Activated CD4-positive, CD25-positive, alpha-beta regulatory T cell treated with anti-CD3 and anti-CD28 coated beads, Interleukin-2, amount 50 U/mL, for 72 hours (primary cell): ENCODE measurements at places on chromosomes 5 and 9.

GRCh38 chr9:120877276-120878034, 467 bp upstream of the PHF19 start:
- DNase-seq, result peak; percentile 75

GRCh38 chr5:140038373-140038957, 4.6 kb downstream of the NRG2 start:
- no peak for DNase-seq

DNA sequence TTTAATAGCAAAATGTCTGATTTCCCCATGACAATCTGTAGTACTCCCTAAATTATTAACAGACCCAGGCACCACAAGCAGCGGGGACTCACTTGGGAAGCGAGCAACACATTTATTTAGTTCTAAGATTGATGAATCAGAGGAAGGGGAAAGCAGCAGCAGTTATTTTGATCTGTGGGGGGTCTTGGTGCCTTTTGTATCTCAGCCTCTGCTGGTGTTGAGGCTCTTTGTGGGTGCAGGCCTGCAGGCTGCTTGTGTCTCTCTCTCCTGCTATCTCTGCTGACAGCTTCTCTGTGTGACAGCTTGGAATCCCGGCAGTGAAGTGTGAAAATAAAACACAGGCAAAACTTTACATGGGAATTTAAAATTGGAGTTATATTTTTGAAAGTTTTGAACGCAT, 878.2 kb upstream of the DMAC1 start:
- no peak for DNase-seq

DNA sequence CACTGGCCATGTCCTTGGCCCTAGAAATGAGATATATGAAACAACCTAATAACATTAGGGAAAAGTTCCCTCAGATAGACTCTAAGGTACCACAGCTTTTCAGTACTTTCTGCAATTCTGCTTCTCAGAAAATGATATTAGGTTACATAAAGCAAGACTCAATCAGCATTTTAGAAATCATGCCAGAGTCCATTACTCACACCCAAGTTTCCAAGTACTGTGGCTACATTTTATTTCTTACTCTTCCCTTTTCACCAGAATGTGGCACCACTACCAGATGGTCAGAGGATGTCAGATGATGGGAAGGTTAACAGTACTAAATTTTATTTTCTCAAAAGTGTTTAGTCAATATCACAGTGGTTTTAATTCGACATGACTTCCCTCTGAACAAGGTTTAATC, 217.2 kb downstream of the MLLT3 start:
- DNase-seq, result no peak

DNA sequence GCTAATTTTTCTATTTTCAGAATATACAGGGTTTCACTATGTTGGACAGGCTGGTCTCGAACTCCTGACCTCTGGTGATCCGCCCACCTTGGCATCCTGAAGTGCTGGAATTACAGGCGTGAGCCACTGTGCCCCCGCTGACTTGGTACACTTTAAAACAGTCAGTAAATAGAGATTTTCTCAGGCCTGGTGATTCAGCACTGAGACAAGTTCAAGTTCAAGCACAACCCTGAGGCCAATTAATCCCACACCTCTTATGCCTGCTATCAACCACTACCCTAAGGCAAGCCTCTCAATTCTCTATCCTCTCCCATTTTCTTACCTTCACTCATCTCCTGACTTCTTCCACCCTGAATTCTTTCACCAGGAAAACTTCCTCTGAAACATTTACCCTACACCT, 18.9 kb downstream of the MUSK start:
- no peak for DNase-seq

DNA sequence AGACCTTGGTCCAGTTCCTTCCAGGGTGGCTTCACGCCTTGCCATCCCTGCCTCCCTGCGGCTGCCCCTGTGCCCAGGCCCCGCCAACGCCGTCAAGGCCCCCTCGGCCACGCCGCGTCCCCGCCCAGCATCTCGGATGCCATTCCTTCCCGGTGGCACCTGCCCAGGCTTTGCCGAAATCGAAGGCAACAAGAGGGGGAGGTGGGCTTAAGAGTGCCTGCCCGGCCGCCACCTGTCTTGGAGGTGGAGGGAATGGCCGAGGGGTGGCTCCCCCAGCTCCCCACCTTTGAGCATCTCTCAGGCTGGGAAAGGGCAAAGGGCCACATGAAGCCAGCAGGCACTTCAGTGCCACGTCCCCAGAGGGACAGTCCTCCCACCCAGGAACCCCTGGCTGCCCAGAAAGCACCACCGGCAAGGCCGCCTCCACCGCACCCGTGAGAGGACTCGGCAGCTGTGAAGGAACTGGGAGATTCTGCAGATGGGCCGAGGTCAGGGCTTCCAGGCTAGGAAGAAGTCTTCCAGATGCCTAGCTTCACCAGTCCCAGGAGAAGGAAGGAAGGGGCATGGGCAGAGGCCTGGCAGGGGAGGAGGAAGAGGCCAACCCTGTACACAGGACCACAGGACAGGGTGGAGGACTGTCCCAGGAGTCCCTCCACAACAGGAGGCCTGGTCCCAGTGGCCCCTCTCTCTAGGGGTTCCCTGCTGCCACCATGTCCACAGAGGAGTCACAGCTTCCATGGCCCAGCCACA, 218.0 kb downstream of the FANCC start:
- DNase-seq, result no peak

DNA sequence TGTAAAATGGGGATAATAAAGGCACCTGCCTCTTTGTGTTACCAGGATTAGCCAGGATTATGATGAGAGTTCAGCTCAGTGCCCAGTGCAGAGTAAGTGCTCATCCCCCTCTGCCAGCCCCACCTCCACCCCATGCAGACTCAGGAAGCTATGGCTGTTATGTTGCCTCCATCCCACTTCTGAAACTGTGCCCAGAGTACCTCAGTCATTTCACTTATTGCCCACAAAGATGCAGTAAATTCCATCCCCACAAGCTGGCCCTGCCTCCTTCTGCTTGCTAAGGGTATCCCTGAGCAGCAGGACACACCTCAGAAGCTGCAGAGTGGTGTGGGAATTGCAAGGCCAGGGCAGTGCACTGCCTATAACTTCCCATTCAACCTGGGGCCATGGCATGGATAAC, 415.1 kb downstream of the SPOCK1 start:
- no peak for DNase-seq

- no peak for DNase-seq
These were observed 52.6 kb upstream of the SH3PXD2B start for GRCh38 chr5:172506921-172507320.

- DNase-seq, result no peak
These were observed 65.1 kb downstream of the EFNA5 start for GRCh38 chr5:107605596-107606125.

GRCh38 chr5:113274836-113275414, 159.9 kb downstream of the TSSK1B start:
- no peak for DNase-seq

DNA sequence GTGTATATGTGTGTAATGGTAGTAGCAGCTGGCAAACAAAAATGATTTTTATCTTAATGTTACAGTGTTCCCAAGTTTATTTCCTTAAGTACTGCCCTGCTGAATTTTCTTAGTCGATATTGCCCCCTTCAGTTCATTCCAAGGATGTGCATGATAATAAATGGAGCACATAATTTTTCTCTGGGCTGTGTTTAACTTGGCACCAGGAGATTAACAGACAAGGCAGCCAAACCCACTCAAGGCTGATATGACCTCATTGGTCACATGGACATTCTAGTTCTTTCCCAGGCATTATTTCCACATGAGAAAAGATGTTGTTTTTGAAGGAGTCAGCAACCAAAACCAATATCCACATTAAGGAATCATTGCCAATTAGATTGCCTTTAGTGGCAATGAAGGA, 61.8 kb downstream of the COX7C start:
- DNase-seq, result no peak

GRCh38 chr5:108259306-108259705, 122.6 kb downstream of the FBXL17 start:
- DNase-seq, result no peak

DNA sequence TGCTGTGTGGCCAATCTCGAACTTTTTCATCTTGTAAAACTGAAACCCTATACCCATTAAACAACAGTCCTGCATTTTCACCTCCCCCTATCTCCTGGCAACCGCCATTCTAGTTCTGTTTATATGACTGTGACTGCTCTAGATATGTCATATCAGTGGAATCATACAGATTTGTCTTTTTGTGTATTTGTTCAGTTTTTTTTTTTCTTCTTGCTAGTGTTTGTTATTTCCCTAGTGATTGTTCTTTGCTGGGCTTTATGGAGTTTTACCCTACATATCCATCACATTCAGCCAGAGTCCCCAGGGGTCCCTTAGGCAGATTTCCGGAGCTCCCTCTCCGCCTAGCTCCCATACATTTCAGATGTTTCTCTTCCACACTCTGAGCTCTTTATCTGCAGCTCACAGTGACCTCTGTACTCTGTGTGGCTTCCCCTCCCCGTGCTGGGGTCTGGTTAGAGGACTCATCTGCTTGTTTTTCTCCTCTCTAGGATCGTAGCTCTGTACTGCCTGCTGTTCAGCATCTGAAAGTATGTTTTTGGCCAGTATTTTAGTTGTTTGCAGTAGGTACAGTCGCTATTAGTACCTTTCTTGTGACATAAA, 25.1 kb upstream of the CARTPT start:
- DNase-seq, result no peak

DNA sequence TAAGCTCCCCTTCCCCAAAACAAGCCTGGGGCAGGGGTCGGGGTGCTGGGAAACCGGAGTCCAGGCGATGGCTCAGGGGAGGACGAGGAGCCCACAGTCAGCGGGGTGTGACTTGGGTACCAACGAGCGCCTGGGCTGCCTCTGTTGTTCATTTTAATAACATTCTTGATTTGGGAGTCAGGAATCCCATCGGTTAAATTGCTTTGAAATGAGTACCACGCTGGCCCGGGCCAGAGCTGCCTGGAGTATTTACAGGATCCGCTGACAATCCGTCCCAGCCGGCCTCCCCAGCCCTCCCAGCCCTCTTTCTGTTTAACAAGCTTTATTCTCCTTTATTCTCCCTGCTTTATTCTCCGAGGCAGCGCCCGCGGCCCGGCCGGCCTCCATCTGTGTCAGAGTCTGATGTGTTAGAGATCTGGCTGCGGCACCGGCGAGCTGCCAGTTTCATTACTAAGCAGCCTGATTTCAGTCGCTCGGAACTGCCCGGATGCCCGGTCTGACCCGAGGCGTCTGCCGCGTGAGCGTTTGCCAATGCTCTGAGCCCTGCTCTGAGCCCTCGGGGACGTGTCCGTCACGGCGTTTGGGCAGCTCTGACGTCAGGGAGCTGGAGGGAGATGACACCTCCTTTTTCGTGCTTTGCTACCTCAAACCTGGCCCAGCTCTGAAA, 16.5 kb upstream of the QRFP start:
- no peak for DNase-seq

DNA sequence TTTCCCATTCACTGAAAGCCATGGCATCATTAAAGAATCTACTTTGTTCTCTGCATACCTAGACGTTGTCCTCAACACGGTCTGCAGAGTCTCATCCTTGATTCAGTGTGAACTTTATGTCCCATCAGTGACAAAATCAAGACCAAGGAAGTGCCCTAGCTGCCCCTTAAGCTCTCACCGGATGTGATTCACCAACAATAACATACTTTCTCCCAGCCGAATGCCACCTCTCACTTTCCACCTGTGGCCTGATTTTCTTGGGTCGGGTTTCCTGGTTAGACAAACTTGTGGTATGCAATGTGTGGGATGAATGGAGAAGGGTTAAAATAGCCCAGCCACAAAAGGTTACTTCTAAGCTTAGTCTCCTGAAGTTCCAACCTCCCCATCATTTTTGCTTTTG, 145.3 kb upstream of the PAPPA start:
- DNase-seq, result no peak

- no peak for DNase-seq
These were observed 72.6 kb upstream of the GALNT10 start for GRCh38 chr5:154117930-154118329.

DNA sequence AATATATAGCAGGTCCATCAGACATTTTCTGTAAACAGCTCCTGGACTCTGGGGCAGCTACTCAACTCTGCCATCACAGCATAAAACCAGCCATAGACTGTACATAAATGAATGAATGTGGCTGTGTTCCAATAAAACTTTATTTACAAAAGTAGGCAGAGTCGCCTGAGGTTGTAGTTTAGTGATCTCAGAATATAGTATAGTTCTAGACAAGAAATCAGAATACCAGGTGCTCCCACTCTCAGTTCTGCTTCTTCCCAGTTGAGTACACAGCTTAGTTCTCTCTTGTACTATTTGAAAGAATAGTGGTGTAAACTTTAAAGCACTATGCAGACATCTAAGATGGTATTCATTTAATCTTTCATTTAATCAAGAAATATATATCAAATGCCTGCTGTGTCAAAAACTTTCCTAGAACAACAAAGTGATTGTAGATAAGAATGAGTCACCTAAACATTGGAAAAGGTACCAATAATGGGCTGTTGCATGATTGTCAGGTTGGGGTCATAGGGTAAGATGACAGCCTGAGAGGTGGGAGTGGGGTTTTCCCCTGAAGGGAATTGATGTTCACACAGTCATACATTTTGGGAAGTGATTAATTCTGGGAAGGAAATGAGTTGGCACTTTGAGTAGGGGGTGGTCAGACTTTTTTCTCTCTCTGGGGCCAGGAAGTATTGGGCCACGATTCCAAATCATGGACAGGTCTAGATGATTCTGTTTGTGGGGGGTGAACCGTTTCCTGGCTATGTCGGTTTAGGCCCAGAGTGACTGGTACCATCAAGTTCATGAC, 37.0 kb downstream of the TNFSF8 start:
- no peak for DNase-seq

GRCh38 chr5:69305512-69305911, 27.1 kb downstream of the CCDC125 start:
- no peak for DNase-seq

DNA sequence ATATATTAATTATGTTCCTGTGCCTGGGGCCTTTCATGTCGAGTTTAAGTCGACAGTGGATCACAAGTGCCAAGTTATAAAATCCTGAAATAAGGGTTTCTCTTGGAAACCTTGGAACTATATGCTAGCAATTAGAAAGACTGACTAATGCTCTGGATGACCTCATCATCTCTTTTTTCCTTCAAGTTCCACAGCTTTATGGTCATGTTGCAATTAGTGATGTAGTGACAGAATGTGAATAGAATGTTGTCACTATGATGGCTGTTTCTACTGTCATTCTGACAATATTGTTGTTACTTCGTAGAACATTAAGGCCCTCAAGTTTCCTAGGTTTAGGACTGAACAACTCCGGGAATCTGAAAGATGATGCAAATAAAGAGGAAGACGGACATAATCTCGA, 368.0 kb upstream of the SEMA6A start:
- DNase-seq, result no peak

DNA sequence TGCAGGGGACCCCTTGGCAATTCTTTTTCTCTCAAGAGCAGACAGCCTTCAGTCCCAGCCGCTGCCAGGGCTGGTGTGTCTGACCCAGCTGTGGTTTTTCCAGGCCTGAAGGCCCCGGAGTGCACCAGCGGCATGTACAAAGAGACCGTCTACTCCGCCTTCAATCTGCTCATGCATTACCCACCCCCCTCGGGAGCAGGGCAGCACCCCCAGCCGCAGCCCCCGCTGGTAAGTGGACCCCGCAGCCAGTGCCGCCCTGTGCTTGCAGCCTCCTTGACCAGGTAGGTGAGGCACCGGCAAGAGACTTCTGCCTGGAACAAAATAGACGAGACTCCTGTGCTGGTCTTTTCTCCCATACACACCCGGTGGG, 1.3 kb downstream of the TCF7 start:
- DNase-seq, result no peak

GRCh38 chr9:134730761-134731496, 89.3 kb downstream of the COL5A1 start:
- DNase-seq, result no peak

- DNase-seq, result no peak
These were observed 14.0 kb upstream of the LOX start for GRCh38 chr5:122091936-122092600.
